Hindlimb muscle (tissue), 1 donor: ENCODE measurements at places on chromosomes 12 and 14.

GRCh38 chr12:67558775-67559174 is 89.8 kb upstream of the DYRK2 start:
- no peak for DNase-seq

- no peak for DNase-seq
Measured at GRCh38 chr14:54338696-54339317, 58.0 kb upstream of the CDKN3 start.

DNA sequence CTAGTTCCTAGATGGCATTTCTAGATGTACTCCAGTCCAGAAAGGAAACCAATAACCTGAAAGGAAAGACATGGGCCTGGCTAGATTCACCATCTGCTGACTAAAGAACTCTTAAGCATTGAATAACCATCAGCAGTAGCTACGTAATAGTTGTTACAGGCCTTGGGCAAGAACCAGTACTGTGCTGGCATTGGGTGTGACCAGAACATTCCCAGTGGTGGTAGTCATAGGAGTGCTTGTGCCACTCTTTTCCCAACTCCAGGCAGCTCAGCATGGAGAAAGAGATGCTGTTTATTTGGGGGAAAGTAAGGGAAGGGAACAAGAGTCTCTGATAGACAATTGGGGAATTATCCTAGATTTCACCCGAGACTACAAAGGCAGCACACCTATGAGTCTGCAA is 333.3 kb downstream of the SLC16A7 start:
- no peak for DNase-seq

DNA sequence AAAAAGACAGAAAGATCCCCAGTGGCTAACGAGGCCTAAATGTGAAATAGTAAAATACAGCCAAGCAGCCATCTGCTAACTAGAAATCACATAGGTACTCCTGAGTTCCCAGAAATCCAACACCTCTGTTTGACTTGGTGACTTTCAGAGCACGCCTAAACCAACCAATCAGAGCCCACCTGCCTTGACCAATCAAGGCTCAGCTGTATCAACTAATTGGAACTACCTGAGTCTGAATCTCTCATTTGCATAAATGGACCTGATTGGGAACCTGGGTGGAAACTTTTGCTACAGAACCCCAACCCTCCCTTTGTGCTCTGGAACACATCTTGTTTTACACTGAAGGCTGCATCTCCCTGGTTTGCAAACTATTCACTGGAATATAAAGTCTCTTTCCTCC is 5.1 kb upstream of the TCL1B start:
- no peak for DNase-seq

- DNase-seq = no peak
Measured at GRCh38 chr14:51697848-51698247, 46.1 kb downstream of the FRMD6 start.

DNA sequence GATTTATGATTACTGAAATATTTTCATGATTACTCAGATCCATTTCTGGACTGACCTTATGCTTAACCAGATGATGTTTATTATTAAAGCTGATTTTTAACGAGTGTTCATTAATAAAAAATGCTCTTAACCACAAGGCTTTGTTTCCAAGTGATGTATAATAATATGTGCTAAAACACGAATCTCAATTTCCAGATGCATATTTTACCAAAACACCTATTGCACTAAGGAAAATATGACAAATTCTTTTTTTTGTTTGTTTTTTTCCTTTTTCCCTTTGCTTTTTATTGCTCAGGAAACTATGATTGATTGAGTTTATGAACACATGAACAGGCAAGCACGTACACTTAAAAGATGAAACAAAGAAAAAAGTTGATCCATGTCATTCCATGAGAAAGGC is 16.9 kb upstream of the DUSP6 start:
- DNase-seq = no peak

DNA sequence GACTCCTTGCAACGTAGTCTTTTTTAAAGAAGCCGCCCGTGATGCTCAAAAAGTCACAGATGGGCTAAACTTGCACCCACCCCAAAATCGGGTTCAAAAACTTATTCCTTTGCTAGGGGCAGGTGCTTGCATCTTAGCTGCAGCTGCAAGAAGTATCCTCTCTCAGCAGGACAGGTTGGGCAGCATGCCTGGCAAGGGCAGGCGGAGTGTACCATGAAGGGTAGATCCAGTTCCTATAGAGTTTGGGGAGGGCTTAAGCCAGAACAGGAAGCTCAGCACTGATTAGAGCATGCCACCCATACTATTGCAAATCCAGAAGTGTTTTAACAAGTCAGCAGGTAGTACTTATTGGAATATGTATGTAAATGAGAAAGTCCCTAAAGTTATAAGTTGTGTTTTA is 48.7 kb downstream of the CPM start:
- no peak for DNase-seq

DNA sequence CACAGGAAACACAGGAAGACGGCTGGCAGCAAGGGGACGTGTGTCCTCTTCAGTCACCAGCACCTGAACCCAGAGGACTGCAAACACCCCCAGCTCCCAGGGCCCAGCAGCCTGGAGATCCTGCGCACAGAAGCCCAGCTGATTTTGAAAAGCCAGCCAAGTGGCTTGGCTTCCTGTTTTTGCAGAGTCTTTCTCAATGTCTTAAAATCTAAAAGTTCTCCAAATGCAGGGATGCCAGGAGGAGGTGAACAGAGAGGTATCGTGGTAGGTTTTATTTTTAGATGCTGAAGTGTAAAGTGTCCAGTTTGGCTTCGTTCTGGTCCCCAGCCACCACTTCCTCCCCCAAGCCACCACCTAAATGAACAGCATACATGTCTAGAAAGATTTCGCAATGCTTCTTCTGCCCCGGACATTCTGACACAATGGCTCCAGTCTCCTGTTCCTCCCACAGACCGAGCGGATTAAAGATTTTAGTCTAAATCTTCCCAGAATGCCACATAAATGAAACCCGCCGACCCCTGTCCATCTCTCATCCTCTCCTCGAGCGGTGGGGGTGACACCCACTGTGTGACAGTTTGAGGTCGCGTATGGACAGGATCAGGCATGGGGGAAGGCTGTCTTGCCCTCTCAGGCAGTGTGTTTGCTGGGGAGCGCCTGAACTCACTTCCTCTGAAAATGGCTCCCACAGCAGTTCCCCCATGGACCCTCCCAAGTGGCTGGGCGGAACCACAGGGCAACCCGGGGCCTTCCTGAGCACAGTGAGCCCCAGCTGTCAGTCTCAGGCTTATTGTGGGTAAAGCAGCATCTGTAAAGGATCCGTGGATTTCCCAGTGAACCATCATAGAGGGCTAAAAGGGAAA is 41.6 kb downstream of the ITPK1 start:
- no peak for DNase-seq

DNA sequence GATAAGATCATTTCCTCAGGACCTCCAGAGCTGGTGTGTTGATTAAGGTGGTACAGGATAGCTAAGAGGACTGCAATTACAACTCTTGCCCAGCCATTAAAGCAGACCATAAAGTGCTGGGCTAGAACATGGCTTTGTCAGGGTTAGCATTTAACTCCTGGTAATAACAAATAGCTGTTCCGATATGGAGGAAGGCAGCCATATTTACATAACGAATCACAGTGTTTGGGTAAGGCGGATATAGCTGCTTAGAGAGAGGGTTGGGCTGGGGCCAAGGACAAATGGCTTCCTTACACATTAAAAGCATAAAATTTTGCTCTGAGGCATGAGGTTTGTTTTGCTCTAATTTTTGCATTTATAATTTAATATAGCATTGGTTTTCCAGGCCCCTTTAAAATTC is 297.7 kb upstream of the DDHD1 start:
- no peak for DNase-seq

- no peak for DNase-seq
Measured at GRCh38 chr14:55245657-55246268, 25.5 kb upstream of the FBXO34 start.

DNA sequence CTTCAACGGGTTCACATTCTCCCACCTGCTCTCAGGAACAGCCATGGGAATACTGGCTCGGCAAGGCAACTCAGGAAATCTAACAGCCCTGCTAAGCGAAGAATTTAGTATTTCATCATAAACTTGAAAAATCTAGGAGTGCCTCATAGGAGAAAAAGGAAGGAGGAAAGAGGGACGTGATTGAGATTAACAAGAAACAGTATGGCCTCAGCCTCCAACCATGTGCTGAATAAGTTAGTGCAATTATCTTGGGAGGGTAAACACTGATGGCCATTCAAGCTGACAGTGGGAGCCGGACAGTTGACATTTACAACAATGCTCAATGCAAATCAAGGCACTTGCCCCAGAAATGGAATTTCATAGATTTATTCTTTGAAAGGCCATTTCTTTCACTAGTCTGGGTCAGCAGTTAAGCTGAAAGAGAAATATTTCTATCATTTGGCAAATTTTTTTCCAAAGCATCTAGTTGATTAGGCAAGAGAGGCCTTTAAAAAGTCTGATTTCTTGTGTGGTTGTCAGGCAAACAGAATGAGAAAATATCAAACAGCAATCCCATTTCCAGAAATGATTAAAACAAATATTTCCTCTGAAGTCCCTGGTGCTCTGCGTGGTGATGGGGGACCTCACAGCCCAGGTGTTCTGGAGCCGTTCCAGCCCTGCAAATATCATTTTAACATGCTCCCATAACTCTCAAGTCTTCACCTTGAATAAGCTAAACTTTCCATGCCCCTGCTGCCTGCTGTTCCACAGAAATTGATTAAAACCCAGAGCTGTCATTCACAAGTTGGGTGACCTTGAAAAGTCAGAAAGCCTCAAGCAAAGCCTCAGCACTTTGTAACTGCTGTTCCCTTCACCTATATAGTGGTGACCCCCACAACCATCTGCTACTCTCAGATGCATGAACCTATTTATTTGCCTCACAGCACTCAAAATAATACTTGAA is 121.6 kb downstream of the PHLDA1 start:
- no peak for DNase-seq

- DNase-seq = peak; percentile 40
Measured at GRCh38 chr12:46921764-46922133, 96.0 kb upstream of the SLC38A4 start.

DNA sequence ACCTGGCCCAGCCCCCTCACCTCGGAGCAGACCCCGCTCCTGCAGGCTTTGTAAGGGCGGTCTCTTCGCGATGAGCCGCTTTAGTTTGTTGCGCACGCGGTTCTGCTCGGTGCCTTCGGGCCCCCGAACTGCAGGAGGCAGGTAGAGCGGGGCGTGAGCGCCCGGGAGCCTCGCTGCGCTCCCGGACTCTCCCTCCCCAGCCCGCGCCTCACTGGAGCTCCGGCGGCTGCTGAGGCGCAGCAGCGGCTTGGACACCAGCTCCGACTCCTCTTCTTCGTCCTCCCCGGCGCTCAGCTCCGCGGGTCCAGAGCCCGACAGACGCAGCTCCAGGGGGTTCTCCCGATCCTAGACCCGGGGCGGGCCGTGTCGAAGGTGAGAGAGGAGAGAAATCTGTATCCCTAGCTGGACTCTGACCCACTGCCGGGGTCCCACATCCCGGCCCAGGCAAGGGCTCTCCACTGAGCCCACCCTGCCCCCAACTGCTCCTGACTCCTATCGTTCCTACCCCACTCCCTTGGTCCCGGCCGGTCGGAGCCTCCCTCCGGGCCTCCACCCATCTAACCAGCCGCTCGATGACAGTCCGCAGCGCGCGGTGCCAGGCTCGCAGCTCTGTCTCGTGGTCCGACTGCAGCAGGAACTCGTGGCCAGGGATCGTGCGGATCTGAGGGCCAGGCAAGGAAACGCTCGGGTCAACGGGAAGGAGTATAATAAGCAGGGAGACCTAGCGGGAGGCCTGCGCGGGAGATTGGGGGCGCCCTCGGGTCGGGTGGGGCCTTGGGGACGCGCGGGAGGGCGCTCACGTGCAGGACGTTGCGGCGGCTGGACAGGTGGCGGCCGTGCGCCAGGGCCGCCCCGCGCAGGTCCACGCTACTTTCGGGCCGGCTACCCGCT is 4.2 kb downstream of the ARHGAP9 start:
- DNase-seq = no peak

GRCh38 chr12:56046027-56046780 is 4.5 kb downstream of the RPS26 start:
- no peak for DNase-seq

DNA sequence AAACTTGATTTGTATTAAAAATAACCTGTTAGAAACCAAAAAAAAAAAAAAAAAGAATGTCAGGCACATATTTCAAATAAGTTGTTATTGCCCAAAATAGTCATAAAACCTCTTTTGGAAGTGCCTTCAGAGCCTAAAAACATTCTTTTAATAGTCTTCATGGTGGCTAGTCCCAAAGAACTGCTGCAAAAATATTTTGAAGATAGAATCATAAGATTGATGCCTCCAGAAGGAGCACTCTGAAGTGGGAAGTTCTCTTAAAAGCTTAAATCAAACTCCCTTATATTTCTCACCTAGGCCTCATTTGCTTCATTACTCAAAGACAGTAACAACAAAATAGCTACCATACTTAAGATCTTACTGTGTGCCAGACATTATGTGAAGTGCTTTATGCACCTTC is 27.2 kb upstream of the NT5DC3 start:
- no peak for DNase-seq

DNA sequence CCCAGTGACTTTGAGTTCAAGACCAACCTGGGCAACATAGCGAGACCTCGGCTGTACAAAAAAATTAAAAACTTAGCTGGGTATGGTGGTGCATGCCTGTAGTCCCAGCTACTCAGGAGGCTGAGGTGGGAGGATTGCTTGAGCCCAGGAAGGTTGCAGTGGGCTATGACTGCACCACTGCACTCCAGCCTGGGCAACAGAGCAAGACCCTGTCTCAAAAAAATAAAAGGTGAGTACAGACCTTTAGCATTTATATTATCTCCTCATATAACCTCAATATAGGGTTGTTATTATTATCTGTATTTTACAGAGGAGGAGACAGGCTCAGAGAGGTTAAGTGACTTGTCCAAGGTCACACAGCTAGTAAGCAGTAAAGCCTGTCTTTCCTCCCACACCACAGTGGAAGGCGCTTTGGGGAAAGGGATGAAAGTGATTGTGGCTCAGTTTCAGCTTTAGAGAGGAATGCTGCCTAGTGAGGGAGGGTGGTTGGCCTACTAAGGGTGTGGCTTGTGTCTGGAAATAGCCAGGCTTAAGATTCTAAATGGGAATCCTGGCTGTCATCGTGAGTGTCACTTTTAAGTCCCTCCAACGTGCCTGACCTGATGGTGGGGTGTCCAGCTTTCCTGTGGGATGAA is 7.2 kb downstream of the TPCN1 start:
- no peak for DNase-seq

- DNase-seq = peak; percentile 38
Measured at GRCh38 chr14:50667684-50667995, 466 bp downstream of the SAV1 start.

- no peak for DNase-seq
Measured at GRCh38 chr14:30808576-30808975, 65.8 kb upstream of the COCH start.

DNA sequence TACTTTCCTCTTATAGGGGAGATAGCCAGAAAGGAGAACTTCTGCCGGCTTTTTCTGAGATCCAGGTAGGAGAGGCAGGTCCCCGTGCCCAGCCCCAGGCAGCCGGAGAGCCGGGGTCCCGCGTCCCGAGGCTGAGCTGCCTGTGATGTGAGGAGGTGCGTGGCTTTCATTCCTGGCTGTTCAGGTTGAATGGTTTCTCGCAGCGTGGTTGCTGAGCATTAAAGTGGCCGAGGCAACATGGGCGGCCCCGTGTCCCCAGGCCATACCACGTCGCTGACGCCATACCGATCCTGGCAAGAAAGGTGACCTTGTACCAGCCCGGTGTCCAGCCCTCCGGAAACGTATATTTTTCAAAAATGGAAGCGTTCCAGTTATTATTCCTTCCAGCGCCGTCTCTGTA is 116.7 kb upstream of the MYL2 start:
- no peak for DNase-seq

GRCh38 chr12:19196959-19197630 is 67.6 kb downstream of the PLEKHA5 start:
- no peak for DNase-seq

- DNase-seq = no peak
Measured at GRCh38 chr12:40963751-40964150, 224.4 kb upstream of the PDZRN4 start.
